Choroid plexus epithelial cell (primary cell): ENCODE measurements at places on chromosomes 1 and 21.
A peak's percentile ranks its signal among the peaks of the same experiment; 100 is the strongest.

- no peak for DNase-seq
Observed at GRCh38 chr1:16092097-16092922, 18.9 kb upstream of the FAM131C start.

- DNase-seq: no peak
Observed at GRCh38 chr1:215198021-215198420, 115.5 kb downstream of the KCNK2 start.

GRCh38 chr1:168801032-168801745, 72.2 kb upstream of the DPT start:
- no peak for DNase-seq

GRCh38 chr1:210692796-210693195, 364.1 kb downstream of the HHAT start:
- DNase-seq: no peak

DNA sequence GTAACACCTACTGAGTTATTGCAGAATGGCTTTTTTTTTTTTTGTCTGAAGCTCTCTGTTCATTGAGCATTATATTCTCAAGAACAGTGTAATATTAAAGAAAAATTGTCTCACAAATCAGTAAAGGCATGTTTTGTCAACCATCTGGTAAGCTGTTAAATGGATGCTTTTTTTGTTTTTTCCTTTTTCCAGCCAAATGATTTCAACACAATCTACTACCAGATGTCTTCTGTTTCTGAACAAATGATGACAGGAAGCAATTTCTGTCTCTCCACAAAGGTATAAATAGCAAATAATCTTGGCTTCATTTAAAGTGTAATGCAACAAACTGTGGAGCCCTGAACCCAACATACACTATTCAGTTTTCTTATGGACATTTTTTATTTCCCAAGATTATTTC, 78.6 kb upstream of the RGS2 start:
- DNase-seq: peak; percentile 72

- no peak for DNase-seq
Observed at GRCh38 chr1:35572296-35572695, 818 bp upstream of the TFAP2E start.

DNA sequence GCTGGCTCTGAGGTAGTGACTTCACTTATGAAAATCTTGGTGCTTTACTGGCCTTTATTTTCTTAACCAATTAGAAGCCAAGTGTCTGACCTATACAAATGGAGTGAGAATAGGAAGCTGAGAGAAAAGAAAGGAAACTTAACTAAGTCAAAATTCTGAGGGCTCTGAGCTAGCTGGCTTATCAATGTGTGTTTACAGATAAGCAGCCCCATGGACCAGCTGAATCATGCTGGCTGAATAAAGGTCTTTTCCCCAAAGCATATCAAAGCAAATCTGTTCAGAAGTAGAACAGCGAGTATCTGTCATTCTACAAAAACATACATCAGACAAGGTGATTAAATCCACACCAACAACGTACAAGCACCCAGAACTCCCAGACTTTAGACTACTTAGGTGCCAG, 117.2 kb downstream of the BRINP2 start:
- no peak for DNase-seq

- no peak for DNase-seq
Observed at GRCh38 chr1:42195841-42196240, 31.3 kb upstream of the GUCA2A start.

DNA sequence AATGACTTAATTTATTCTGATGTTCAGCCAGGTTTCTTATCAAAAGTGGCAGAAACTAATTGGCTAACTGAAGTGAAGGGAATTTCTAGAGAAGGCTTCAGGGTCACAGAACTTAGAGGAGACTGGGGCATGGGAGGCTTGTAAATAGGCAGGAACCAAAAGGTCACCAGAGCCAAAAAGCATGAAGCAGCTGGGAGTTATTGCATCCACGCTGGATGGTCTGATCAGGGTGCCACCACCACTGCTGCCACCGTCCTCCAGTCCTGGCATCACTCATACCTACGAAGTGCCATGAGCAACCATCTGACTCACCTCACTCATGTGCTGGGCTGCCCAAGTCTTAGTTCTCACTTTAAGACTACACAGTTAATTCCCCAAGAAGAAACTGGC, 82.5 kb upstream of the DPH5 start:
- DNase-seq: no peak

DNA sequence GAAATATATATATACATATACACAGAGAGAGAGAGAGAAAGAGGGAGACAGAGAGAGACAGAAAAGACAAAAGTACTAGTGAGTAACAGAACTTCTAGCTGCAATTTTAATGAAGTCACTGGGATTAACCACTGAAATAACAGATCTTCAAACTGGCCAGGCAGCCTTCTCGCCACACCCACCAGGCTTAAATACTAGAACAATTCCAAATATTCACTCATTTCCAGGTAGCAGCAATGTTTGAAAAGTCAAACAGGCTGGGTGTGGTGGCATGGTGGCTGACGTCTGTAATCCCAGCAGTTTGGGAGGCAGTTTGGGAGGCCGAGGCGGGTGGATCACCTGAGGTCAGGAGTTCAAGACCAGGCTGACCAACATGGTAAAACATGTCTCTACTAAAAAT, 5.2 kb downstream of the PRDX1 start:
- DNase-seq: no peak

DNA sequence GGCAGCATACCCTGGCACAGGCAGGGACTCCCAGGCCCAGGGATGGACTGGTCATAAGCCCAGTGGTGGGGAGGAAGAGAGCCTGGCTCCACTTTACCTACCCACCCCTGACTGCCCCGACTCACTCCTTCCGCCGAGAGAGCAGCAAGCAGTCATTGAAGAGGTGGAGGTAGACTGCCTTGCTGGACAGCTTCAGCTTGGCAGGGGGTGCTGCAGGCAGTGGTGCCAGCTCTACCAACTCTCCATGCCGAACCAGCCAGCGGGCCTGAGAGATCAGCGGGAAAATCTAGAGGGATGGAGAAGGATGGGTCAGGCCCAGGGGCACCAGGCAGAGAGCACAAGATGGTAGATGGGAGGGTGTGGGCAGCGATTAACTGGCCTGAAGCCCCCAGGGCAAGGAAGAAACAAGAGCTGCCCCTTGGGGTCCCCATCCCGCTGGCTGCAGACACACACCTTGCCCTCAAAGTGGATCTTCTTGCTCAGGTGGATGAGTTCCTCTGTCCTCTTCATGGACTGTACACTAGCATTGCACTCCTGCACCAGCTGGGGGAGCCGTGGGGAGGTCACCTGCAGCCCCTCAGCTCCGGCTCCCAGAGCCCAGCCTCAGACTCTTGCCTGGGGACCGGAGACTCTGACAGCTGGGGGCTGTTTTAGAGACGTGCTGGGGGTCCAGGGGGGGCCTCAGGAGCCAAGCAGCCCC, 7.7 kb downstream of the ARHGEF19 start:
- DNase-seq: peak; percentile 47

DNA sequence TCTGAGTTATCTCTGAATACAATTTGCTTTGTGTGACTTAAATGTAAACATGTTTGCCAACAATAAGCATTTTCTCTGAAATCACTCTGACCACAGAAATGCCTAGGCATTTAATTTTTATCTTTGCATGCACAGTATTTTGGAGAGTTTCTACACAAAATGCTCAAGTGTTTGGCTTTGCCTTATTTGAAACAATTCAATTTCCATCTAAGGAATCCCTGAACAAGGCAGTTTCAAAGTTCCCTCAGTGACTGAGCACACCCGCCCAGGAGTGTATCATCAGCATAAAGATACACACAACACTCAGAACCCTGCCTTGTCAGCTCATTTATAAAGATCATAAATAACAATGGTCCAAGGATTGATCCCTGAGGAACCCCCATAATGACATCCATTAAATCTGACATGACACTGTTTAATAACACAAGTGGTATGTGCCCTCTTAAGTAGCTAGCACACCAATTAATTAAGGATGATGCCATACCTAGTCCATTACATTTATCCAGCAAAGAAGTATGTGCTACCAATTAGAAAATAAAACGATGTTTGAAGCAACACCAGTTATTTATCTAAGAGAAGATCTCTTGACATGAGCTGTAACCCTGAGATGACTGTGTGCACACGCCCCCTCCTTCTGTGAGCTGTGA, 585.8 kb downstream of the ADGRL2 start:
- DNase-seq: no peak

DNA sequence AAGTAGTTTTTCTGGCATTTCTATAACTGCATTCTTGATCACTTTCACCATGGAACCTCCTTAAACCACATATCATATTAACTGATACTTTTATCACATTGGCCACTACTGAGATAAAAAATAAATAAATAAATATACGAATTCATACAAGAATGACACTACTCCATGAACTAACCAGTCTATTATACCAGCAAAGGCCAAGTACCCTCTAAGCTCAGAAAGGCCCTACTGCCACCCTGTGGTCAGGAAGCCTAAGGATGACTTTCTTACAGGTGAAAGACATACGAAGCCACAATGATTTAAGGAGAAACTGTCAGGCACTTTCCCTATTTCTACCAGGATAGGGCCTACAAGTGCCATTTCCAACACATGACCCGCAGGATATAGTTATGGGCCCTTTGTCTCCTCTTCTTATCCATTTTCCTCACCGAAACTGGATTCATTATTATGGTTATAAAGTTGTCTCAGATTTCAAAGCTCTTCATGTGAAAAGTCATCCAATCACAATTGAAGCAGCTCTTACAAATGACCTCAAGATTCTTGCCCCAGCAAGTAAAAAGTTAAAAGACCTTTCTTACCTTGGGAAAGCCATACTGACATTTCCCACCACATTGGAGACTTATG, 23.9 kb downstream of the DNAJC8 start:
- peak; percentile 87 for DNase-seq

GRCh38 chr1:15965228-15965767, 10.6 kb downstream of the ZBTB17 start:
- peak; percentile 26 for DNase-seq

- DNase-seq: no peak
Observed at GRCh38 chr21:35311985-35312384, 262.9 kb upstream of the RUNX1 start.

DNA sequence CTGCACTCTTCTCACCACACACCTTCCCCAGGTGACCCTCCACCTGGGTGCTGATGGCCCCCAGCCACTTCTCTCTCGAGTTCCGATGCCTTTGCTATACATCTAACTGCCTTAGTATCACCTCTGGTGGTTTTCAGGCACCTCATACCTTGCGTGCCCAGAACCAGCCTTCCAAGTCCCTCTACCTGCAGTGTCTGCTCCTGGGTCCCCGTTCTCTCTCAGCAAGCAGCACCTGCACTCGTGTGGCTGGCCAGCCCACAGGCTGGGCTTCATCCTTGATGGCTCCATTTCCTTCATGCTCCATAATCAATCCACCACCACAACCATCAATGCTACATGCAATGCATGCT, 49.2 kb upstream of the EDN2 start:
- DNase-seq: no peak

DNA sequence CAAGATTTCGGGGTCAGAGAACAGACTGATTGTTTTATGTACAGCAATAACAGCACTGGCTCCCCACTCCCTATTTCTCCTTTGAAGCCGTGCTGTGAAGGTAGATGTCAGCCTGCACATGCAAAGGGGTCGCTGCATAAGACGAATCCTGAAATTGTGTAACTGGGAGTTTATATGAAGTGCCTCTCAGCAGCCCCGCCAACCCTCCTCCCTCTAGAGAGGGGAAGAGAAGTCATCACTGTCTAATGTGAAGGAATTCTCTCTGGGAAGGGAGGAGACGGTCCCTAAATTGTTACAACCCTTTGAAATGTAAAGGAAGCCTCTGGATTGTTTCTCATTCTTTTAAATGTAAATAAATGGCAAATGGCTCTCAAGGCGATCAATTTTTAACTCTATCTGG, 545.3 kb downstream of the PLA2G4A start:
- no peak for DNase-seq

GRCh38 chr1:55558515-55558914, 343.4 kb upstream of the USP24 start:
- no peak for DNase-seq

- peak; percentile 94 for DNase-seq
Observed at GRCh38 chr21:26843933-26844257, 1.3 kb downstream of the ADAMTS1 start.

DNA sequence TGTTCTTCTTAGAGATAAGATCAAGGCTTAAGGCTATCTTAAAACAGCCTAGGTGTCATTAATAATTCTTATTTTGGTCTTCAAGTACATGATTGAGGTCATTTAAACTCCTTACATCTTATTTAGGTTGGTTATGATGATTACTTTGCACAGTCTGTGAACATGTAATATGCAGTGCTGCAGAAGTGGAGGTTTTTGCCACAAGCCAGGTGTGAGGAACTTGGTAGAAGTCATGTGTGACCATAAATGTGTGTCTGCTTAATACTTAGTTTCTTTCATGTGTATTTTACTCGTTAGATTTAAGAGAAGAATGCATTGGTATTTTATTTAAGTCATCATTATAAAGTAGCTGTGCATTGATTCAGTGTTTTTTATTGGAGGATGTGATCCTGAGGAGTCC, 10.1 kb downstream of the ATG4C start:
- DNase-seq: no peak

DNA sequence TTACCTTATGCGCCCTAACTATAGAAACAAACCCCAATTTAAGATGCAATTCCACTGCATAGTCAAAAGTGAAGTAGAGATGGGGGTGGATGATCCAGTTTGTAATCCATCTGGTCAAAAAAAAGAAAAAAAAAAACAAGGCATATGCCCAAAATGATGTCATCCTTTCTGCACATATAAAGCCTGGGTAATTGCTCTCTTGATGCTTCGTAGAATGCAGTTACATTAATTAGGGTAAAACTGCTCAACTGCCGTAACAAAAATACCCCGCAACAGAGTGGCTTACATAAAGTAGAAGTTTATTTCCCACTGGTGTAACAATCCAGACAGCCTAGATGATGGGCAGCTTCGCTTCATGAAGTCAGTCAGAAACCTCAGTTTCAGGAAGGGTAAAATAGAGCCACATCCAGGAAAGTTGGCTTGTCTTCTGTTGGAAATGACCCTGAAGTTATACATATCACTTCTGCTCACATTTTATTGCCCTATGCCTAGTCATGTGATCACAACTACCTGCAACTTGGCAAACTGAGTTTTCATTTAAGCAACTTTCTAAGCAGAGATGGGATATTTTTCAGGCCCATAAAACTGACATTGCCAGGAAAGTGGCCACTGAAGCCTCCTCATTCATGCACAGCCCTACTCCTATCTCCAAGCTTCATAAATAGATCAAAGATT, 221.7 kb downstream of the C1orf94 start:
- no peak for DNase-seq

DNA sequence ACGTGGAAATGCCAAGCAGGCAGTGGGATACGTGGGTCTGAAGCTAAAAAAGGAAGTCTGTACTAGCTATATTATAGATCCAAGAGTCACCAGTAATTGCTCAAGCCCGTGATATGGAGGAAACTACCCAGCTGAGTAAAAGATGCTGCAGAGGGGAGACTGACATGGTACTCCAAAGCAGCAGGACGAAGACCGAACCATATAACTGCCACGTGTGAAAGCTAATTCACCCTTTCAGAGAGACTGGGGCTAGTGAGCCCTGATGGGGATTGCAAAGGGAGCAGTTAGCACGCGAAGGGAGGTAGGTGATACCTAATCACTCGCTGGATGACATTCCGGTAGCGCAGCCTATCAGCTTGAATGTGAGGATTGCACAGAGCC, 316 bp downstream of the AP4B1 start:
- DNase-seq: no peak
